ENCODE measurements at places on chromosomes 2 and 18.
A peak's percentile ranks its signal among the peaks of the same experiment; 100 is the strongest.

DNA sequence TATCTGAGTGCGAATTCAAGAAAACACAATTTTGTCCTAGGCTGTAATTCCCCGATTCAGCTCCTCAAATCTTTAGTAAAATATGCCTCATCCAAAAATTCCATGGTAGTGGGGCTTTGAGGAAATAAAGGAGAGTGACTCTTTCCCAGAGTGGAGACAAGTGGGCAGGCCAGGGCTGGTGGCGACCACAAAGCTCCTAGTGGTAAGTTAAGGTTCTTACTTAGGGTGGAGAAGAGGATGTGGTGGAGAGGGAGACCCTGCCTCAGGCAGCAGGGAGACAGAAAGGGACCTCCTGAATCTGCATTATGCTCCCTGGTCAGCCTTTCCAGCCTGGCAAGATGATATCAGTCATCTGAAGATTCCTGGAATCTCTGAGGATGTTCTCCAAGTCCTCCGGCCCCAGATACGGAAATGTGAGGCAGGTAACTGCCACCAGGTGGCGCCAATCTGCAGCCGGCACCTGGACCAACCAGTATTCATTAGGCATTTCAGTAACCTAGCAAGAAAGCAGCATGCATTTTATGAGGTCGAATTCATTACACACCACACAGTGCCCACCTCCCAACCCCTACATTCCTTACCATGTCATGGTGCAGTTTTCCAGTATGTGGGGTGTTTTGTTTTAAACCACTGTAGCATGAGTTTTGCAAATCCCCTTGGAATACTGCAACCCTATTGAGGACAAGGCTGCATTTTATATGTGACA, 106.4 kb downstream of the POLE4 start:
- DNase-seq, result peak; percentile 62

DNA sequence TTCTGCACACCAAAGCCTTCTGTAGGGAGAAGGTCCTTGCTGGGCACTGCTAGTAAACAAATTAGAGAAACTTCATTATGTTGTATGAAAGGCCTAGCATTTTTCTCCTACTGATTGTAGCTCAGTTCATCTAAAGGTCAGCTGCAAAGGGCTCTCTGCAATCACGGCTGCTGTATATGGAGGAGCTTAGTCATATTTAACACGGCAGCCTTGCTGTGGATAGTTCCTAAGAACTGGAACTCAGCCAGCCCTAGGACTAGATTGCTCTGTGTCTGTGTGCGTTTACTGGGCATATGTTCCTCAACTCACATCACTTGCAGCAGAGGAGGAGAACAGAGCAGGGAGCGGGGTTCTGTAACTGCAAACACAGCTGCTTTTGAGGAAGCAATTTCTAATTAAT, 1103.9 kb upstream of the KLHL29 start:
- no peak for DNase-seq

- peak; percentile 50 for DNase-seq
These were observed 194.8 kb downstream of the ZEB2 start for GRCh38 chr2:144325086-144325485.

DNA sequence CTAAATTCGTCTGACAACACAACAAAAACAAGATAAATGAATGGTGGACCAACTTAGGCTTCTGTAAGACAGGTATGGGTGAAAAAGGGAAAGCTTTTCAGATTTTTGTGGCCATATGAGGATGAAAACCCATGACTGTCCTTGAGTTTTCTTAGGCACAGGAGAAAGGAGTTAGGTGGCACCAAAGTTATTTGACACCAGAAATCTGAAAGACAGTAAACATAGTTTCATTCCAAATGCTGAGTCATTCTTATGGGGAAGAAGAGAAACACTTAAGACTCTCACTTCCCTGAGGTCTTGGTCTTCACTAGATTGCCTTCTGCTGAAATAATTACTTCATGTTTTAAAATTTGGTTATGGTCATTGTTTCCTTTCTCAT, 5.2 kb upstream of the GPD2 start:
- no peak for DNase-seq

DNA sequence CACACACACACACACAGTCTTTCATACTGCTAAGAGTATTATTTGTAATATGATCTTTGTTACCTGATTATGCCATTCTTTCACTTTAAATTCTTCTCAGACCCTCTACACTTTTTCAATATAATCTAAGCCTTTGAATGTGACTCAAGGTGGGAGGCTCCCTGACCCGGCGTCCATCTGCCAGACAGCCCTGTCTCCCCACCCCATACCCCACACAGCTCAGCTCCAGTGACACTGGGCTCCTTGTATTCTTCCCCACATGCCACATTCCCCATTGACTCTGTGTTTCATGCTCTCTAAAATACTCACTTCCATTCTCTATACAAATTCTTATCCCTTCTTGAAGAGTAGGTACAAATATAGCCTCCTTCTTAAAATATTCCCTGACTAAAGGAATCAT, 442.2 kb downstream of the TGIF1 start:
- no peak for DNase-seq

GRCh38 chr2:65656160-65656718, 223.8 kb upstream of the SPRED2 start:
- DNase-seq, result no peak

DNA sequence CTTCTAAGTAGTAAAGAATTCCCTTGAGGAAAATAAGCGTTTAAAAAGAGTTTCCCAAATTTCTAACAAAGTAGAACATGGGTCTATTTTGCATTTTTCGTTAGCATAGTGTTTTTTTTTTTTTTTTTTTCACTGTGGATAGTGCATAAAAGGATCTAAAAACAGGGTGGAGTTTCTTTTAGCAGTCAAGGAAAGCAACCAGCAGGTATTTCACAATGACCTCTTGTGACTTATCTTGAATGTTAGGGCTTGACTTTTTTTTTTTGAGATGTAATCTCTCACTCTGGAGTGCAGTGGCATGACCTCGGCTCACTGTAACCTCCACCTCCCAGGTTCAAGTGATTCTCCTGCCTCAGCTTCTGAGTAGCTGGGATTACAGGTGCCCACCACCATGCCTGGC, 14.9 kb upstream of the DGKD start:
- DNase-seq, result no peak

DNA sequence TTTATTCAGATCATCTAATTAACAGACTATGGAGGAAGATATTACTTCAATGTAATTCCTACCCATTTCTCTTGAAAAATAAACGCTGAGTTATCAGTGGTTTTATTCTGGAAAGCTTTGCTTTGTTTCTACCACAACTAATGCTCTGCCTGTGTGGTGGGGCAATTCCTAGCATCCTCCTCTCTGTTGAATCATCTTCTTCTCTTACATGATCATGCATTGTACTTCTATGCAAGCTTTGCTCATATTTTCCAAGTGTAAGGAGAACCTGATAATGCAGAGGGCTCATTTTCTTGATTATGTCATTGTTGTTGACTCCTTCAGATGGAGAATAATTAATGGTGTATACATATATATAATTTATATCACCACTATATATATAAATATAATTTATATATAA, 46.7 kb downstream of the CCDC195 start:
- DNase-seq, result no peak

DNA sequence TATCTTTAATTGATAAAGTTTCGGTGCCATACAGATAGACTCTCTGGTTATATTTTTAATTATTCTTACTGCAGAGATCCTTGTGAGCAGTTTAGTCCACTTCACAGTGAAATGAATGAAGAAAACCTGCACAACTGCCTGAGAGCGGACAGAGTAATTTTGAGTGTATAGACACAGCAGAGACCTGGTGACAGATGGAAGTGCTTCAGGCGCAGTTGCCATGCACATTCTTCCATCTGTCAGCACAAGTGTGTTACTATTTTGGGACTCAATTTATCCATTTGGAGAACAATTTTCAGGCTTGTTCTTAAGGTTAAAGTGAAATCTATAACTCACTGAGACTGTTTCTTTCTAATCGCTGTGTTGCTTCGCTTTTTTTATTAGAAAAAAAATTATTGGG, 147.8 kb upstream of the SPHKAP start:
- DNase-seq, result no peak

DNA sequence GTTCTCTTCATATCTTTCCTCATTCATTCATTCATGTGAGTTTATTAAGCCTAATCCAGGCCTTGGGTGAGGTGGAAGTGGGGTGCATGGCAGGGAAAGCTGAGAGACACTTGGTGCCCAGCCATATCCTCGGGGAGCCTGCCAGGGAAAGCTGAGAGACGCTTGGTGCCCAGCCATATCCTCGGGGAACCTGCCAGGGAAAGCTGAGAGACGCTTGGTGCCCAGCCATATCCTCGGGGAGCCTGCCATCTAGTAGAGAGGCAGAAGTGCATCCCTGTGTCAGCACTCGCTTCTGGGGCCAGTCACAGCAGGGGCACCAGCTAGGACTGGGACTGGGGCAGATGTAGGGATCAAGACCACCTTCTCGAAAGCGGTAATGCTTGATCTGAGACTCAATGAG, 39.4 kb downstream of the DDX18 start:
- DNase-seq, result no peak

GRCh38 chr2:100877555-100877954, 57.6 kb downstream of the NPAS2 start:
- no peak for DNase-seq

DNA sequence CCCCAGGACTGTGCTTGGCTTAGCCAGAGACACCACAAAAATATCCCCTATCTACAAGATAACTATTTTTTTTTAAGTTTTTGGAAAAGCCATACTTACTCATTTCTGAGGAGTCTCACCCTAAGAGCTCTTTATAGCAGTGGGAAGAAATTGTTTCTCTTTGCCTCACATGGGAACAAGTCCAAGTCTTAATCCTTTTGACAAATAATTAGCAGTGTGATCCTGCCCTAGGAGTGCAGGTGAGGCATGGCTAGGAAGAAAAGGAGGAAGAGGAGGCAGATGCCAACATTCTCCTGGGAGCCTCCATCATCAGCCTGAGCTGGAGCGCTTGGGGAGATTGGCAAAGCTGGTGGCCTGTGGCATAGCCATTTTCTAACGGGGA, 115.6 kb downstream of the STPG4 start:
- DNase-seq, result no peak

DNA sequence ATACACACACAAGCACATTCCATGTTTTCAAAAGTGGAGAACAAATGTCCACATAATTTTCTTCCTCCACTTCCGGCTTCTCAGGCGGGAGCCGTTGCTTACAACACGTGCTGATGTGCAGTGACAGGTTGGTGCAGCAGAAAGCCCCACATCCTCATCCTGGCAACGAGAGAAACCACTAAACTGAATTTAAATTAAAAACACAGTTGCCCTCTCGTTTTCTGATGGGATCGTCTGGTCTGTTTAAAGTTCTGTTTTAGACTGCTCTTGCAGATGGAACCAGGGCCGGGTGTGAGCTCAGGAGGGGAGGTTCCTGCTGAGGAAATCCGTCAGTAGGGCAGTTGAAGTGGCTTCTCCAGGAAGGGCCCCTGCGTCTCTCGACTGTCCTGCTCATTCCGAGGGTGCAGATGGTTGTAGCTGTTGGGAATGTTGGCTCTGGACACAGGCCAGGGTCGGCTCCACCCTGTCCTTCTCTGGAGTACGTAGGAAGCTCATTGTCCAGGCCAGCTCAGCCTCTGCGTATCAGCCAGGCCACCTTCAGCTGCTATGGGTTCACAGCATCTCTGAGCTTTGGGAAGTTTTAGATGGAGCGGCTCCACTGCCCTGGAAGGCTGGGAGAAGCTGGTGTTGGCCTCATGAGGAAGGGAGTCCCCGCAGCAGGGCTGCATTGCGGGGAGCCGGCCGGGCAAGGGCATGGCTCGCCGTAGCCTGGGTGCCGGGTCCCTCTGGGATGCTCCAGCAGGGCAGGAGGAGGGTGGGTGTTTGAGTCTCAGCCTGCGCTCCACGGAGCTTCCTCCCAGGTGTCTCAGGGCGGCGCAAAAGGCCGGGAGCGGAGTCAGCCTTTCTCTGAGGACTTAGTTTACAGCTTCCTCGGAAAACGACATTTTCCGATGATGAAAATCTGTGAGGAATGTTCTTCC, 58.3 kb downstream of the NFATC1 start:
- no peak for DNase-seq

- no peak for DNase-seq
These were observed 30.8 kb upstream of the LRRTM4 start for GRCh38 chr2:77552956-77553355.
